ENCODE measurements at places on chromosomes 5 and 9.

DNA sequence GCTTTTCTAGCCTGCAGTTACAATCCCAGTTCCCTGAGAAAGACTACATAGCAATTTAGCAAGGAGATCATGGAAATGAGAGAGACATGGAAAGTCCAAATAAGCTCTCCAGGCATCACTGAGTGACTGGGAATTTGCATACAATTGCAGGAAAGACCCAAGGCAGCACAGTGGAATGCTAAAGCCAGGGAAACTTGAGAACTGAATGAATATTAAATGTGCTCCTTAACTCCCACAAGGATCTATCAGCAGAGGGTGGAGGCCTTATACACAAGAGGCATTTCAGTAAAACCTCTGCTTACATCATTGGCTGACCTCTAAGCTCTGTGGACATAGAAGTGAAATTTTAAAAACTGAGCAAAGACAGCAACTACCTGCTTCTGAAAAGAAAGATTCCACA lies 355.6 kb upstream of the DAB2 start:
- DNase-seq = no peak

DNA sequence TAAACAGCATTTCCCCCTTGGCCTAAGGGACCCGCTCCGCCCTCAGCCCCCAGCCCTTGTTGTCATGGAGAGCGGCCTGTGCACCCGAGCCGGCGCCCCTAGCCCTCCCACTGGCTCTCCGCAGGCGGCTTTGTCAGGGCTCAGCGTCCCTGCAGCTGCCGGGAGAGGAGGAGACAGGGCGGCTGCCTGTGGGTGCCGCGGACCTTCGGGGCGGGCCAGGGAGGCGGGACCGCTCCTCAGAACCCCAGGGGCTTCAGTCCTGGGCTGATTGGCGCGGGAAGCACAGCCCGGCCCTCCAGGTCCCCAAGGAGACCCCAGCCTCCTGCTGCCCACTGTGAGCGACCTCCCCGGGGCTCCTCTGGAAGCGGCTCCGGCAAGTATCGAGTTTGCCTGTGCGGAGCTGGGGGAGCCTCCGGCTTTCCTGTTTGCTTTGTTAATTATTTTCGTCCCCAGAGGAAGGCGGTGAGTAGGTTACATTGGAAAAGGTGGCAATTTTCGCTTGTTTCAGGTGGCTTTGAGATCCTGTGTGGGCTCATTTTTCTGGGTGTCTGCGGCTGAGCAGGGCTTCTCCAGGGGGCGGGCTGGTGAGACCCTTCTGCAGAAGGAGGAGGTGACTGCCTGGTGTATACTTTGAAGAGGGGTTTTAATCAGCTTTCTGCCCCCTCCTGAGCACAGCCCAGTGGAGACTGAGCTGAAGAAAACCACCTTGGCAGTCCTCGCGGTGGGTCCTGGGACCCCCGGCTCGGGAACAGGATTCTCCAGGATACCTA lies at the start of gene FGD3:
TSS of gene FGD3 (plus strand) at position 256 of the 770 bp plus-strand sequence. CDS start 28,734 bp downstream, outside the sequence.
- no peak for DNase-seq

GRCh38 chr9:134544388-134545214 lies 97.0 kb upstream of the COL5A1 start:
- no peak for DNase-seq

DNA sequence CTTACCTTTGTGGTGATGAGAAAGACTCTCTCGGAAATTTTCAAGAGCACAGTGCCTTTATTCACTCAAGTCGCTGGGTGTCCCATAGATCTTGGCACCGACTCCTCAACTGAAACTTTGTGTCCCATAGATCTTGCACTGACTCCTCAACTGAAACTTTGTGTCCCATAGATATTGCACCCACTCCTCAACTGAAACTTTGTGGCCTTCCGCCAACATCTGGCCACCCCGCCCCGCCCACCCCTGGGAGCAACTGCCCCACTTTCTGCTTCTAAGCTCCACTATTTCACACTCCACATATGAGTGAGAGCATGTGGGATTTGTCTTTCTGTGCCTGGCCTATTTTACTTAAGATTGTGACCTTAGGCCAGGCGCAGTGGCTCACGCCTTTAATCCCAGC lies 12.7 kb upstream of the EGFL7 start:
- DNase-seq = no peak

GRCh38 chr9:13786131-13786530 lies 506.6 kb upstream of the MPDZ start:
- no peak for DNase-seq

- no peak for DNase-seq
Measured at GRCh38 chr5:135890296-135890695, 5.3 kb downstream of the IL9 start.

- DNase-seq = no peak
Measured at GRCh38 chr9:84137968-84138367, 157.4 kb downstream of the RMI1 start.

DNA sequence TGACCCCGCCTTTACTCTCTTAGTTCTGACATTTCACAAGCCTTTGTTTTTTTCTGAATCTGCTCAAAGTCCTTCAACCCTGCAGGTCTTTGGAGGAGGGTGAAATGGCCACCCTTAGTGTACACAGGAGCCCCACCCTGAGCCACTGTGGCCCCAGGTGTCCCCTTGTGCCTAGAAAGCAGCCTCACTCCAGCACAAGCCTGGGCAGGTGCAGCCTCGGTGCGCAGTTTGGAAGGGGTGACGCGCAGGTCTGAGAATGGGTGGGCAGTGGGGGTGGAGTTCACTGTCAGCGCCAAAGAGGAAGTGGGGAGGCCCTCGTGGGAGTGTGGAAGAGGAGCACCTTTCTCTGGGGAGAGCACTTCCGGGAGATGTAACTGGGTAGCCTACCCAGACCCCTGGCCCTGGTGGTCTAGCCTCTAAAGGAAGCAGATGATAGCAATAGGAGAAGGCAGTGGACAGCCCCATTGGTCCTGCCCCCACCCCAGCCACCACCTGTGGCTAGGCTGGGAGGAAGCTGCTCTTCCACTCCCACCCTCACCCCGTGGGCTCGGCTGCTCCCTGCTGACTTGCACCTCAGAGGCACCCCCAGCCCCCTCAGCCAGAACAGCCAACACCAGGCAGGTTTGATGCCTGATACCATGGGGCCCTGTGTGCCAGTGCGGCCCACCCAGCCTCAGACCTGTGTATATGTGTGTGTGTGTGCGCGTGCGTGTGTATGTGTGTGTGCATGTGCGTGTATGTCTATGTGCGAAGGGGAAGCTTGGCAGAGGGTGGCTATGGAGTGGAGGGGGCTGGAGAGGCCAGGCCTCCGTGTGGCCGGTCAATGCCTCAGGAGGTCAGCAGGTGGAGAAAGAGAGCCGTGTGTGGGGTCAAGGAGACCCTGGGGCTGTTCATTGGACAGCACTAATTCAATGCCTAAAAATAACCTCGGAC lies 16.8 kb upstream of the DAB2IP start:
- DNase-seq = no peak

DNA sequence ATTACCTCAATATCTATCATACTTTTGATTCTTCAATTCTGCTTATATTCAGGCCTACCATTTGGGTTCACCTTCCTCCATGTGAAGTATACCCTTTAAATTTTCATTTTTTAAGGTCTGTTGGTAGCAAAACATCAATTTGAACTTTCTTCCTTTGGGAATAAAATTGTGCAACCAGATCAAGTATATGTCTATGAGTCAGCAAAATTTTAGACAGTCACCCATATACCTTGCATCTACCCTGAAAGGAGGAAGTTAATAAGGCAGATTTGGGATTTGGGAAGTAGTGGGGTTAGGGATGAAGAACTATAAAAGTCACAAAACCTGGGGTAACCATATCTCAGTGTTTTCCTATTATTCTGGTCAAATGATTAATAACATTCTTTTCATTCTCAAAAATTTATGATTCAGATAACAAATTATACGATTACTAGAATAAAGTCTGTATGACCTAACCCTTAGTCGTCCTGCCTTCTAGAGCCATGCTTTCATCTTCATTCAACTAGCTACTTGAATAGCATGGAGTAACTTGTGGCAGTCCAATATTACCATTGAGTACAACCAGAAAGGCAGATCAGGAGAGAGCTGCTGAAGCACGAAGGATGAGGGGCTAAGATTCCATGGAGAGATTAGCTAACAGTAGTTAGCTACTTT lies 2.8 kb upstream of the IL33 start:
- DNase-seq = no peak

GRCh38 chr5:9337928-9338595 lies 207.8 kb downstream of the SEMA5A start:
- DNase-seq = no peak

- DNase-seq = no peak
Measured at GRCh38 chr5:98938464-98938863, 9.7 kb upstream of the CHD1 start.

DNA sequence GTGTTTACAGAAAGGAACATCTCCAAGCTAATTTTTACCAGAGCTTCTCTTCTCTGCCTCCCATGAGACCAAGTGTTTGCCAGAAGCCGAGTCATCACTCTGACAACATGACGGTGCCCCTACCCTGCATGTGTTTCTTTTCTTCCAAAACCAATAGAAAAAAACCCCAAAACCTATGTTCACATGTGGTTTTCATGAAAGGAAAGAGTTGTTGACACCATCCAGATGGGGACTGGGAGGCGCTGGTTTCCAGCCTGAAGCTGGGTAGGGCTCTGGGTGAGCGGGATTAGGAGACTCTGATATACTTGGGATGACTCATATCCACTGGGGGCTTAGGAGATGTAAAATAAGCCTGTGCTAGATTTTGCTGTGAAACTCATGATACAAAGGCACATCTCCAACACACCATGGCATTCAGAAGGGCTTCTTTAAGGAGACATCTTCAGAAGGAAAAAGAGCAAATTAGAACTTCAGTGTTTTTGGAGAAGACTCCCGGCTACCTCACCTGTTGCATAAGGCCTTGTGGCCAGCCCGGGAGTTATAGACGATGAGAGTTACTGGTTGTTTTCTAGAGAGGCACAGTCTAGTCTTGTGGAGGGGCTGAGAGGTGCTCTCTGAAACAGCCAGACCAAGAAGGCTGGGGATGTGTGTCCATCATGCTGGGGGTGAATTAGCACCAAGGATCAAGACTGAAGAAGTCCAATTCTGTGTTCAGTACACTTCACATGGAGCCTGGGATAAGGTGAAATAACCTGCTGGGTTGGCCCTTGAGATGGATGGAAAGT lies 108.9 kb upstream of the LHFPL2 start:
- no peak for DNase-seq

DNA sequence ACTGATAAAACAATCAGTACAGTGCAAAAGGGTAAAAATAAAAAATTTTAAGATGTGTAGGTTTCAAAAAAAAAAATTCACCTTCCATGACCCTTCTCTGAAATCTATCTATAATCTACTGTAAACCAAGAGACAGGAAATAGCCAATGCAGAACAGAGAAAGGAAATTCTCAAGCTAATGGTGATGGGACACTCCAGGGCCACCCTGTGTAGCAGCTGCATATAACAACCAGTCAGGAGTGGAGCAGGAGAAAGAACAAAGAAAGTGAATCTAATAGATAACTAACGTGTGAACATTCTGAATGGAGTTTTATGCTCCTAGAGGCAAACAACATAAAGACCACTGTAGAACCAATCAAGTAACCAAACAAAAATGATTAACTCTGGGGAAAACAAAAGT lies 16.6 kb downstream of the SPTLC1 start:
- no peak for DNase-seq

- no peak for DNase-seq
Measured at GRCh38 chr5:32545102-32545800, 40.1 kb upstream of the SUB1 start.

DNA sequence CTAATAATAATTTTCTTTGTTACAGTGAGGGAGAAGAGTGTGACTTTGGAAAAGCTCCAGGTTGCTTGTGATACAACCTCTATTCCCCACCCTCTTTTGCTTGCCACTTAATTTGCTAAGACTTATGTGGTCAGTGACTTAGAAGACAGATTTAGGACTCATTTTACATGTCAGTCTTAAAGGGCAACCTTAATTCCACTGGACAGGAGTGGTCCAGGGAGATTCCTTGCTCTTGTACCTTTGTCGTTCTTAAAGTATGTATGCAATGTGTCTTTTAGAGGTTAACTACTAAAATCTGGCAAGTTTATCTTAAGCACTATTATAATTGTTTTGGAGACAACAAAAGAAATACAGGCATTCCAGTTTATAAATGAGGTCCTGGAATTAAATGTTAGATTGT lies 20.0 kb downstream of the SLC30A5 start:
- DNase-seq = no peak

DNA sequence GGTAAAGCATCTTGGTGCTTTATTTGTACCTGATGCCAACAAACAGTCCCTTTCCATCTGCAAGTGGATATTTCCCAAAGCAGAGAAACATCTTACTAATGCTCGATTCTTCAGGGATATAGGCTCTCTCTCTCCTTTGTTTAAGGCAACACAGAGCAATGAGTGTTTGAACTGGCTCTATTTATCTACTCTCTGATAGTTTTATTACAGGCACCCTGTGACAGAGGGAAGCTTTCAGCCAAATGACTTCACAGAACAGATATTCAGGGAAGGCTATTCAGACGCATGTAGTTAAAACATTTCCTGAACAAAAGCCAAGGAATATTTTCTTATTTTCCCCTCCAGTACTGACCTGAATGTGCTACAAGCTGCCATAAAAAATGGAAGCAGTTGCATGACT lies 141.8 kb downstream of the YIPF5 start:
- DNase-seq = no peak

- DNase-seq = no peak
Measured at GRCh38 chr9:126549246-126550006, 64.3 kb upstream of the LMX1B start.

- no peak for DNase-seq
Measured at GRCh38 chr9:77224746-77225312, 47.5 kb downstream of the VPS13A start.

DNA sequence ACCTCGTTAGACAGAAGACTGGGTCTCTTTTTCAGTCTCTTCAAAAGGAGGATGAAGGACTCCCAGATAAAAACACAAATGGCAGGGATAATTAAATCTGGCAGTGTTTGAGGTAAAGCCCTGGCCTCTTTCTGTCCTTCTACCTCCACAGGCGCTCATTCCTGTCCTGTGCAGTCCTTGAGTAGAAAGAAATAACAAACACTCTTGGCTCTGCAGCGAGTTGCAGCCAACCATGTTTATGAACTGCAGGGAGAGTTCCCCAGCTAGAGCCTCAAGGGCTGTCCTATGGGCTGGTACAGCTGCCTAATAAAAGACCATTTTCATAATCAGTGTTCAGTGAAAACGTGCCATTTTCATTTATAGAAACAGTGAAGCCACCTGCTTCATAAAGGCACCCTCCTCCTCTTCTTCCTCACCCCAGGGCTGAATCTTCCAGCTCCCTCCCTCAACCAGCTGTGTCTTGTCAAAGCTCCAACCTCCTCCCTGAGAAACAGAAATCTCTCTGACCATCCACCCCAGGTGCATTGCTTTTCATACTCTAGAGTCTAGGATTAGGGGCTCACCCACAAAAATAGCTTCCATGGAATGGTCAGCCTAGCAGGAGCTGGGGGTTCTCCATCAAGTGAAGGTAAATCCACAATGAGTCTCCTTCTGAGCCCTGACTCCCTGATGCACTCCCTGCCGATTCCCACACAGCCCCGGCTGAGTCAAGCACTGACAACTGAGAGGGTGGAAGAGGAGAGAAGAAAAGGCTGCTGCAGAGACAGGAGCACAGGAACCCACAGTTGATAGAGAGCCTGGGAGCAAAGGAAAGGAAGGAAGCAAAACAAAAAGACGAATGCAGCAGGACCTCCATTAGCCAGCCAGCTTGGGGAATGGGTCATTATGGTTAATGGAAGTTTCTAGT lies 150.7 kb downstream of the CMYA5 start:
- DNase-seq = no peak
